ENCODE measurements at places on chromosomes 5 and 9. TPM values are rescaled to one million over a fixed set of nuclear protein-coding genes. Genes with fewer than 3 reads are reported as not detected.

Gene NAIP
- polyA plus RNA-seq = 2.7 TPM

Gene SPATA31A3
- not detected for polyA plus RNA-seq

Gene SLCO4C1
- 0.01 TPM for polyA plus RNA-seq

GRCh38 chr5:161562446-161562845, 15.9 kb upstream of the GABRB2 start:
- H3K4me3 ChIP-seq = no peak overlapping the region
- no peak overlapping the region for H3K27ac ChIP-seq
- no peaks in the 10 kb centered on the region for H3K4me1 ChIP-seq
- DNase-seq = no peak
- no peaks in the 10 kb centered on the region for H3K27me3 ChIP-seq

DNA sequence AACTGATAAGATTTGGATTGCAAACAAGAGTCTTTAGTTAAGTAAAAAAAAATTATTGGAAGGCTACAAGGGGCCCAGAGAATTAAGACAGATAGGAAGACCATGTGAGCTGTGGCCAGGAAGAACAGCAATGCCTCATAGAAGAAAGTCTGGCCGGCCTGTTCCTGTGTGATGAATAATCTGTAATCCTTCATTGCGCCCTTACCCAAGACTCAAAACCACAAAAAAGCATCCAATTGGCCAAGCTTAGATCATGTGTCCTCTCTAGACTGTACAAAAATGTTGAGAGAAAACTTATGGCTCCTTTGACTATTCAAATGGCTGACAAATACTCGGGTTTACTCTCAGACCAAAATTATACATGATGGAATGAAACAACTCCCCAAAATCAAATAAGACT, 1383.5 kb downstream of the PTPRD start:
- DNase-seq = no peak
- no peaks in the 10 kb centered on the region for H3K36me3 ChIP-seq
- no peaks in the 10 kb centered on the region for H3K27me3 ChIP-seq
- no peak overlapping the region for H3K4me3 ChIP-seq
- no peaks in the 10 kb centered on the region for H3K4me1 ChIP-seq

DNA sequence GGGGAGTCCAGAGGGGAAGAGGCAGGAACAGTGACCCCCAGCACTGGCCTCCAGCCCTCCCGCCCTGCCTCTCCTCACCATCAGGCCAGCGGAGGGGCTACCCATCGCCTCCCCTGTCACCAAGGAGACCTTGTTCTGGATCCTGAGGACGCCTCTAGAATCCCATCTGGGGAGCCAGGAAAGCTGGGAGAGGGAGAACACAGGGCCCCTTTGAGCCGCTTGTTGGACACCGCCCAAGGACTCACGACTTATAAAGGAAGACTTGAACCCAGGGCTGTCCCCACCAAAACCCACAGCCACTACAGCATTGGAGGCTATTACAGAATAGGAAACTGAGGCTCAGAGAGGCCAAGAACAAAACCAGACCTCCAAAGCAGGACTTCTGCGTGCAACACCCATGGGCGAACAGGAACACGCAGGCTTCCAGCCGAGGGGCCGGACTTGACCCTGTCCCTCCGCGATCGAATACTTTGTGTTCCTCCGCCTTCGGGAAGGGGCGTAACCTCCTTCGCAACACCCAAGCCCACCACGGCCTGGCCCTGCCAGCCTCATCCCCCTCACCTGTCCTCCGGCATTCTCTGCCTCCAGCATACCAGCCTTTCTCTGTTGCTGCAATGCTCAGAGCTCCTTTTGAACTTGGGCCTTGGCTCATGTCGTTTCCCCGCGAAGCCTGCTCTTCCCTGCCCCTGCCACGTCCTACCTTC, 54.2 kb downstream of the C9orf50 start:
- H3K27me3 ChIP-seq = no peaks in the 10 kb centered on the region
- H3K4me3 ChIP-seq = no peak overlapping the region
- no peak for DNase-seq
- H3K27ac ChIP-seq = no peak overlapping the region

- H3K27ac ChIP-seq = no peak overlapping the region
- no peaks in the 10 kb centered on the region for H3K27me3 ChIP-seq
- H3K4me3 ChIP-seq = no peak overlapping the region
- no peak for DNase-seq
Measured at GRCh38 chr9:336039-336438, 121.4 kb downstream of the DOCK8 start.

DNA sequence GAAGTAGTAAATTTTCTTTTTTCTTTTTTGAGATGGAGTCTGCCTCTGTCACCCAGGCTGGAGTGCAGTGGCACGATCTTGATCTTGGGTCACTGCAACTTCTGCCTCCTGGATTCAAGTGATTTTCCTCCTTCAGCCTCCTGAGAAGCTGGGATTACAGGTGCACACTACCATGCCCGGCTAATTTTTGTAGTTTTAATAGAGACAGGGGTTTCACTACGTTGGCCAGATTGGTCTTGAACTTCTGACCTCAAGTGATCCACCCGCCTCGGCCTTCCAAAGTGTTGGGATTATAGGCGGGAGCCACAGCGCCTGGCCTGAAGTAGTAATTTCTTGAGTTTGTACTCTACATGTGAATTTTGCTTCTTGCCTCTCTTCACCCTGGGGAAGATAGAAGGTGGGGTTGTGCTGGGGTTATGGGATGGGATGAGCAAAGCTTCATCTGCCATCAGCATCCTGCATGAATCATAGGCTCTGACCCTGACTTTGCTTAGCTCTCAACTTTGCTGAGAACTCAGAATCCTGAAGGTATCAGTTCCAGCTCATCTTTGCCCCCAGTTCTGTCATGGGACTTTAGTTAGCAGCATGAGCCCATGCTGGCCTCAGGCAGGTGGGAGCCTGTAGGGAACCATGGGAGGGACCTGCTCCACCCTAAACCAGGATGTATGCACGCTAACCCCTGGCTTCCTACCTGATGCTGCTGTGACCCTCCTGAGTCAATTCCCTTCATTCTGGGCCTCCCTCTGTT, 9.3 kb upstream of the CCL21 start:
- peaks cover 13% of the 10 kb centered on the region for H3K27me3 ChIP-seq
- H3K4me3 ChIP-seq = no peak overlapping the region
- no peaks in the 10 kb centered on the region for H3K4me1 ChIP-seq
- no peak for DNase-seq
- no peak overlapping the region for H3K27ac ChIP-seq
